ENCODE measurements at places on chromosomes 16 and 17.
A peak's percentile ranks its signal among the peaks of the same experiment; 100 is the strongest.

DNA sequence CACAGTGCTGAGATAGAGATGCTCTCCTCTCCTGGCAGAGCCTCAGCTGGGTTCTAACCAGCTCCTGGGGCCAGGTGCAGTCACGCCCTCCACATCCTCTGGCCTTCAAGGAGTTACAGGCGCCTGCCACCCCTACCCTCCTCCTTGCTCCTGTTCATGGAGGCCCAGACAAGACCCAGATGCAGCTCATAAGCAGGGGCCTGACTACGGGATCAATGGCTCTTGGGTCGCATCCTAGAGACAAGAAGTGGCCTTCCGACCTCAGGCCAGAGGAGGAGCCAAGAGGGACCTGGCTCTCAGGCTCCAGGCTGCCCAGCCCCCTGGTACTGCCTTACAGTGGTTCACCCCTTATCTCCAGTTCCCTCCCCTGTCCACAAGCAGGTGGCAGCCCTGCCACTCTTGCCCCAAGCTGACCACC lies 23.0 kb downstream of the ARHGAP27 start:
- no peak for DNase-seq

DNA sequence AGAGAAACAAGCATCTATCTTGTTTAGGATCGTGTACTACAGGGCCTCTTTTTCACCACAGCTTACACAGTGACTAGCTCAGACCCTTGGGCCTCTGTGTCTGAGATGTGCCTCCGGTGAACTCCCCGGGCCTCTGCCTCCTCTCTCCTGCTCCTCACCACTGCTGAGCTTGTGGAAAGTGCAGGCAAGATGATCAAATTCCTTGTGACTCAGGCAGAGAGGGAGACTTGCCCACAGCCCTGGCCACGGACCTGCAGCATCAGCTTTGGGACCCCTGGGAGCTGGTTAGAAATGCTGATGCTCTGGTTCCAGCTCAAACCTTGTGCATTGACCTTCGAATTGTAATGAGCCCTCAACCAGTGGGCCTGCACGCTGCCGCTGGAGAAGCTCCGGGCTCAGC lies 79.8 kb downstream of the ZDHHC7 start:
- DNase-seq = no peak

GRCh38 chr16:12089492-12090150 lies 113.1 kb downstream of the SNX29 start:
- DNase-seq = peak; percentile 50

DNA sequence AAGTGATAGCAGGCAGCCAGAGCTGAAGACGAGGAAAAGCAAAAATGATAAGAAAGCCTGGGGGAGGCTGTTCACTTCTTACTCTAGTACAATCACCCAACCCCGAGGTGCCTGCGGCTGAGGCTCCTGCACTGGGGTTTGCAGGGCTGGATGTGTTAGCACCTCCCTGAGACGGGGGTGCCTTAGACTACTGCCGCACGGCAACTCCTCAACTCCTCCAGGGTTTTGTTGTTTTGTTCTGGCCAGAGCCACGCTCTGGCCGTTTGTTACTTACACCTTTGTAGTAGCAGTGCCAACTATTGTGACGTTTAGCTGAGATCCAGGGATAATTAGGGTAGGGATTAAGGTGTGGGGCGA lies 51.5 kb downstream of the LDHD start:
- peak; percentile 12 for DNase-seq

- no peak for DNase-seq
These were observed 47.6 kb downstream of the MED13 start for GRCh38 chr17:62017496-62017895.

- DNase-seq = no peak
These were observed 248.7 kb downstream of the RBFOX3 start for GRCh38 chr17:79361873-79362771.

GRCh38 chr17:12977008-12977751 lies 40.6 kb downstream of the ELAC2 start:
- no peak for DNase-seq

- DNase-seq = no peak
These were observed 50.3 kb downstream of the ABCC12 start for GRCh38 chr16:48105456-48105855.

GRCh38 chr17:82751171-82751570 lies 694 bp upstream of the TBCD start:
- DNase-seq = no peak

- no peak for DNase-seq
These were observed 11.8 kb downstream of the PDZD9 start for GRCh38 chr16:21989133-21989532.

- DNase-seq = no peak
These were observed 36.0 kb downstream of the ZFHX3 start for GRCh38 chr16:73011926-73012325.

DNA sequence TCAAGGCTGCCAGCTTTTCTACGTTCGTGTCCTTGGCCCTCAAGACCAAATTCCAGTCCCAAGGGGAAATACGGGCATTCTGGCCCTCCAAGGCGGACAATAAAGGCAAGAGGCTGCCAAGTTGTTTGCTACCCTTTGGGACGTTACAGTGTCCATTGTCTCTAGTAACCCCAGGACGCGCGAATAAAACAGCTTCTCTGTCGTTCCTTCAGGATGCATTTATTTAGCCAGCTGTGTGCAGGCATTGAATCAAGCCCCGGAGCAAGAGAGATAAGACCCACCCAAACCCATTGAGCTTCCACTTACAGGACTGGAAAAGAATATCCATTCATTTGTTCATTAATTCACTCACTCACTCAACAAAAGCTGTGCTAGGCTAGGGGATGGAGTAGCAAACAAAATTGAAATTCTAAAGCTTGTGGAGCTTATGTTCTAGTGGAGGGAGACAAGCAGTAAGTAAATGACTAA lies 656 bp downstream of the MRPL58 start:
- DNase-seq = no peak

- no peak for DNase-seq
These were observed 21.3 kb downstream of the DEF8 start for GRCh38 chr16:89969741-89970410.

- no peak for DNase-seq
These were observed 23.7 kb downstream of the JUP start for GRCh38 chr17:41762841-41763240.

- DNase-seq = no peak
These were observed 8.9 kb downstream of the BAIAP2 start for GRCh38 chr17:81043725-81044427.

DNA sequence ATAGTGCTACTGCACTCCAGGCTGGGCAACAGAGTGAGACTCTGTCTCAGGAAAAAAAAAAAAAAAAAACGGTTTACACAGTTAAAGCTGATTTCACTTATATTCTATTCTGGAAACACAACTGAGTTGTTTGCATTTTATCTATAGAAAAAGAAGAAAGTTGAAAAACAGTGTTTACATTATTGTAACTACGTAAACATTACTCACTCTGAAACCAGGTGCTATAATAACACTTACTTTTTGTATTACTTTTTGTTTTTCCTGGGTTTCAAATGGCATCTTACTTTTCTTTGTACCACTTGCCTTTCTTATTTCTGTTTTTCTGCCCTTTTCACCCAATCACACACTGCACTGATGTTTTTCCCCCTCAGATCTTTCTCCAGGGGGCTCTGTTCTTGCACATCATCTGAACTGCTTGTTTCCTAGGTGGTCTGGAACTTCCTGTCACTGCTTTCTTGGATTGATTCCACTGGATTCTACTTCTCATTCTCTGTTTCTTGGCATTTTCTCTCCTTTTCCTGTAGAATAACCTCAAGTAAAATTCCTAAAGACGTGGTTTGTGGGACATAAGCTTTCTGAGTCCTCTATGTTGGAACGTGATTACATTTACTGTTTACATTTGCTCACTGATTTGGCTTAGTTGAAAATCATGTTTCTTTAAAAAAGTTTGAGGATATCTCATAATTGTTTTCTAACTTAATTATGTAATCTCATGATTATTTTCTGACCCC lies 142.1 kb downstream of the HS3ST3B1 start:
- DNase-seq = no peak

- no peak for DNase-seq
These were observed 6.2 kb upstream of the AGRP start for GRCh38 chr16:67489401-67490083.

- no peak for DNase-seq
These were observed 864 bp upstream of the CTCF start for GRCh38 chr16:67561501-67561823.

- no peak for DNase-seq
These were observed 101.5 kb upstream of the SMIM36 start for GRCh38 chr17:55612691-55613141.

DNA sequence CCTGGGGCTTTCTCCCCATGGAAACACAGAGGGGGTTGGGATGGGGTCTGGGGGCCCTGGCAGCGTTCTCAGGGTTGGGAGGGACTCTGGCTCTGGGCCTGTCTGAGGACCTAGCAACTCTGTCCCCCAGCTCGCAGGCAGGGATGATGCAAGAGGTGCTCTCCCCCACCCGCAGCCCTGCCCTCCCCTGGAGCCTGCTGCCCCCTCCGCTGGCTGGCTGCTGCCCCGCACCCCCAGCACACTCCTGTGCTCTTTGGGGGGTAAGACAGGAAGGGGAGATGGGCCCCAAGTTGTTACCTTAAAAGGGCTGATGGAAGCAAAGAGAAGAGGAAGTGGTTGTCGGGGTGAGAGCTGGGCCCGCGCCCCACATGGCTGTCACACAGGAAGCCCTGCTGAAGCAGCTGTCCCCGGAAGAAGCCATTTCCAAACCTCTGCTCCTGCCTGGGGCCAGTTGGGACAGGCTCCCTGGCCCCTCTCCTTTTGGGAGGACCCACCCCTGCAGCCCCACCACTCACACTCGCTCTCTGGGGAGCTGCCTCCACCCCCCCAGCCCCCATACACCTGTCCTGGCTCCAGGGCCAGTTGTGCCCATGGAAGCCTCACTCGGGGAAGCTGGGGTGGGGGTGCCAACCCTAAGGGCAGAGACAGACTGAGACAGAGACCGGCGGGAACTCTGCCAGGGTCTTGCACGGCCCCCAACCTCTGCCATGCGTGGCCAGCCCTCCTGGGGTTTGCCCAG lies 2.5 kb downstream of the CORO1A start:
- peak; percentile 89 for DNase-seq

DNA sequence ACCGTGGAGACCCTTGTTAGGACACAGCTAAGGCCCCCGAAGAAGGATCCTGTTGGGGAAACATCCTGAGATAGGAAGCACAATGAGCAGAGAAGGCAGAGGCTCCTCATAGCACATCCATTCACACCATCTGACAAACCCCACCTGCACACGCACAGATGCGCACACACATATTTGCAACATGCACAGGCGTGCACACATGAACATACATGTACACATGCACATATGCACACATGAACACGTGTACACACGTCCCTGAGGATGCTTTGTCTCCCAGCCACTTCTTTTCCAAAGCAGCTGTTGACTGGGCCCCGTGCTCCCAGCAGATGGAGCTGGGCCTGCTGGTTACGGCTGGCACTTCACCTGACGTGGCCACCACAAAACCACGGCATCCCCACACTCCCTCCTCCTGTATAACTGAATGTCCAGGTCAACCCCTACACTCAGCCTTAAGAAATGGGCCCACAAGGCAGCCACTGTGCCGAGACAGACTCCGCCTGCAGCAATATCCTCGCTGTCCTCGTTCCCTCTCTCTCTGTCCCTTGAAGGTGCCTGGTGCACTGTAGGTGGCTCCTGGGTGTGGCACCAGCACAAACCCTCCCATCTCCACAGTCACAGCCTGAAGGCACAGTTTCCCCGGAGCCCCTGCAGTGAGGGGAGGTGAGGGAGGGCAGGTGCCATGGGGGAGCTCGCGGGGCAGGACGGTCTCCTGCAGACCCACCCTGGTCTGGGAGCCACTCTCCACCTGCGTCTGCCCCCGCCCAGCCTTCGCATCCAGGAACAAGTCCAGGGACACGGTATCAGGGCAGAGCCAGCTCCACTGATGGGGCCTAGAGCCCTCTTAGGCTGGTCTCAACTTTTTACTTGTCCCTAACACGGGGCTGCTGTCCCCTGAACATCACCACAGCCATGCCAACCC lies 183.0 kb downstream of the RBFOX3 start:
- no peak for DNase-seq

DNA sequence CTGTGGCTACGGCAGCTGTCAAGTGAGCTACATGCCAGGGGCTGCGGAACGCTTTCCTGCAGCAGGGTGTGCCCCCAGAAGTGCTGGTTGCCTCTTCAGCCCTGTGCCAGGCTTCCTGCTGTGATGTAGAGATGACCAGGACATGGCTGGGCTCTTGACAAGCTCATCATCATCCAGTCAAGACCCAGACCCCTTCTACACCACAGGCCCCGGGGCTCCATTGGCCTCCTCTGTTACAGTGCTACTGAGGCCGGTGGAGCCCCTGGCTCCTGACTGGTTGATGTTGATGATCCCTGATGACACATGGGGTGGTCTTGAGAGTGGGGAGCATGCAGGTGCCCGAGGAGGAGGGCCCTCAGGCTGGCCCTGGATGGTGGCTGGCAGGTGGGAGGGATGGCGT lies 50.1 kb downstream of the B9D1 start:
- DNase-seq = no peak

DNA sequence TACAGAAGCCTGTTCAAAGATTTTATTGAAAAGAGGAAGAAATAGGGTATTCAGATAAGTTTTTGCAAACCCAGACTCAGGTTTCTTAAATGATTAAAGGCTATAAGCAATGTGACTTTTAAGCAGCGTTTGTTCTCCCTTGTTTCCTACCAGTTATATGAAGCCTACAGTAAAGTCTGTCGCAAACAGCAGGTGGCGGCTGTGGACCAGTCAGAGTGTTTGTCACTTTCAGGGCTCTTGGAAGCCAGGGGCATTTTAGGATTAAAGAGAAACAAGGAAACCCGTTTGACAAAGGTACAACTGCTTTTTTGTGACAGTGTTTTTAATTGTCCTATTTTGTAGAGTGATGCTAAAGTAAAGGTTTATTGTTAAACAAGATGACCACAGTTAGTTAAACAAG lies 7.7 kb upstream of the RARA start:
- DNase-seq = no peak

GRCh38 chr17:8556074-8556473 lies 74.5 kb downstream of the MYH10 start:
- no peak for DNase-seq

- DNase-seq = no peak
These were observed 362.4 kb downstream of the SLC39A11 start for GRCh38 chr17:72730077-72730476.

- DNase-seq = no peak
These were observed 204.6 kb downstream of the STX8 start for GRCh38 chr17:9371019-9371418.

DNA sequence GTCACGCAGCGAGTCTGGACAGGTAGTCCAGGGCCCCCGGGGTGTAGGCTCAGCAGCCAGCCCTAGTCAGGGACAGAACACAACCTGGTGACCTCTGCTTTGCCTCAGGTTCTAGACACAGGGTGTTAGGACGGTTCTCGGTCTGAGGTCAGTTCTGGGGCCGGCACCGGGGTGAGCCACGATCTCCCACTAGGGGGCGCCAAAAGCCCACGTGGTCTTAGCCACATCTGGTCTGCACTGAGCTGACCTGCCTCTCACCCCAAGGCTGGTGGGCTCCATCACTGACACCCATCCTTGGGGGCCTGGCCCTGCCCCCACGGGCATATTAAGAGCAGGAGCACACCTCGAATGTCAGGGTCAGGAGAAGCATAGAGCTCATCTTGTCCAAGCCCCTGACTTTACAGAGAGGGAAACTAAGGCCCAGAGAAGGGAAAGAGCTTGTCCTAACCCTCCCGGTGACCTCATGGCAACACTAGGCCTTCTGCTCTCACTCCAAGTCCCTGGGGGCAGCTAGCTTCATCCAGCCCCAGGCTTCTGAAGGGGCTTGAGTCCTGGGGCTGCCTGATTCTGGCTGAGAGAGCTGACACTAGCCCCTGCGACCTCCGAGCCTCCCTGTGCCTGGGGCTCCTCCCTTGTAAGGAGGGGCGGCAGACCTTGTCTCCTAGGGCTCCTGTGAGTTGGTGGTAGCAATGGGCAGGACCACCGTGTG lies 9.0 kb downstream of the SLC5A10 start:
- DNase-seq = peak; percentile 90

Measured in activated naive CD4-positive, alpha-beta T cell treated with anti-CD3 and anti-CD28 coated beads, Interleukin-2, amount 50 U/mL, for 72 hours (primary cell).